ENCODE measurements at places on chromosomes 11 and 22.
A peak's percentile ranks its signal among the peaks of the same experiment; 100 is the strongest.

GRCh38 chr11:101466352-101466751 is 117.5 kb downstream of the TRPC6 start:
- DNase-seq: no peak

- DNase-seq: no peak
Observed at GRCh38 chr11:114131461-114131864, 72.0 kb downstream of the ZBTB16 start.

- no peak for DNase-seq
Observed at GRCh38 chr11:113331441-113331840, 17.1 kb downstream of the TTC12 start.

DNA sequence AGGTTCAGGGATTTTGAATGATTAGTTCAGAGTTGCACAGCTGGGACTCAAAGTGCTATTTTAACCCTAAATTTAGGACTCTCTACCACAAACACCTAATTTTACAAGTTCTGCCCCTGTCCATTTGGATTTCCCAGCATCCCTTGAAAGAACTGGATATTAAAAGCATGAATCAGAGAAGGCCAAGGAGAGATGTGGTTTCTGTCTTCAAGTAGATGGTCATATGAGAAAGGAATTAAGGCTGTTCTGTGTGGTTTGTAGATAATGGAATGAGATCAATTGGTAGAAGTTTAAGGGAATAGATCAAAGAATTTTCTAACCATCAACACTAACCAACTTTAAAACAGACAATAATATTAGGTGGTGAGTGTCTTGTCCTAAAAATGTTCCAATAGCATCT is 106.4 kb upstream of the TENM4 start:
- DNase-seq: no peak

- DNase-seq: no peak
Observed at GRCh38 chr11:134781380-134781866, 369.4 kb upstream of the B3GAT1 start.

GRCh38 chr11:134478611-134479010 is 66.6 kb upstream of the B3GAT1 start:
- no peak for DNase-seq

GRCh38 chr11:119416606-119417580 is 6.1 kb downstream of the THY1 start:
- DNase-seq: no peak

GRCh38 chr11:34354782-34355181 is 3.0 kb downstream of the ABTB2 start:
- no peak for DNase-seq

GRCh38 chr11:5809122-5809519 is 397 bp downstream of the OR52N2 start:
- no peak for DNase-seq

DNA sequence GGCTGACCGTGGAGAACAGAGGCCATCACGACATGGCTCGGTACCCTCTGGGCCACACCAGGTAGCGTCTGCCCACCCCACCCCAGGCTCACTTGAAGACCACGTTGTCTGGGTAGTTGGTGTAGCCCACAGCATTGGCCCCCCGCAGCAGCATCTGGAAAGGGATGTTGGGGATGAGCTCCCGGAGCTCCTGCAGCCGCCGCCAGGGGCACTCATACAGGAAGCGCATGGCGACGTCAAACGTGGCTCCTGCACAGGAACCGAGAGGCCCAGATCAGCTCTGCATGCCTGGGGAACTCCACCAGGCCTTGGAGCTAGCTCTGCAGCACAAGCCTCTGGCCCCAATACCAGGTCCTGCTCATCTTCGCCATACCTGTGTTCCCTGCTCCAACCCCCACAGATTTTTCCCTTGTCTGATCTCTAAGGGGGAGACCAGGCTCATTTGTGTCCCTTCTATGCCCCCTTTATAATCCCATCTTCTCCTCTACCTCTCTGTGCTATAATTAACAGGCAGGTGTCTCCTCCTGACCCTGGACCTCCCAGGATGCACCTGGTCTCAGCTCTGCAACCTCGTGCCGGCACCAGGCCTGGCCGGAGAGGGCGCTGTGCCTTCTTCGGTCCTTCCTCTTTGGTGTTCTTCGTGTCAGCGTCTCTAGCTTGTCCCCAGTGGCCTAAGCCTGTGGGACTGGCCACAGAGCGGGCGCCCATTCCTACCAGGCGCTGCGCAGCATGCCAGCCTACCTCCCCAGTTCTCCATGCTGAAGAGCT is 5.0 kb upstream of the LRFN4 start:
- DNase-seq: no peak

DNA sequence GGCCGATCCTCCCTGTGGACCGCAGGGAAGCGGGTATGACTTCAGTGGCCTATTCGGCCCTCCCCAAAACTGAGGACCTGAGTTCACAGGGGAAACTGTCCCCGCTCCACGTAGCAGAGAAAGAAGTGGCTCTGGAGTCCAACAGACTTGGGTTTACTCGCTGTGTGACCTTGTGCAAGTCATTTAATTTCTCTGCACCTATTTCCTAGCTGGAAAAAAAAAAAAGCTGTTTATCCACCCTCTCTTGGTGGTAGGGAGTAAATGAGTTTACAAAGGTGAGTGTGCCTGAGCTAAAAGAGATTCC is 2.2 kb downstream of the SPON1 start:
- DNase-seq: no peak

- DNase-seq: no peak
Observed at GRCh38 chr11:47667135-47667534, 24.8 kb upstream of the MTCH2 start.

DNA sequence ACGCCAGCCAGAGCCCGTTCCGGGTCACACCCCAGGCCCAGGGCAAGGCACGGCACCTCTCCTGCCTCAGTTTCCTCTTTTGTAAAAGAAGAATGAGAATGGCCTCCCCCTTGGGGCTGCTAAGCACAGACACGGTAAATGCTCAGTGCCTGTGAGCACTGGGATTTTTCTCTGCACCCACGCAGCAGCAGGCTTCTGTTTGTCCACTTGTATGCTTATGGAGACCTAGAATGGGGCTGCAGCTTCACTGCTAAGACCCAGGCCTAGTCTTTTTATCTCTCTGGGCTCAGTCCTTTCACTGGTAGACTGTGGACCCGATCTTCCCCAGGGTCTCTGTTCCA is 1327.9 kb downstream of the TBC1D22A start:
- DNase-seq: no peak

DNA sequence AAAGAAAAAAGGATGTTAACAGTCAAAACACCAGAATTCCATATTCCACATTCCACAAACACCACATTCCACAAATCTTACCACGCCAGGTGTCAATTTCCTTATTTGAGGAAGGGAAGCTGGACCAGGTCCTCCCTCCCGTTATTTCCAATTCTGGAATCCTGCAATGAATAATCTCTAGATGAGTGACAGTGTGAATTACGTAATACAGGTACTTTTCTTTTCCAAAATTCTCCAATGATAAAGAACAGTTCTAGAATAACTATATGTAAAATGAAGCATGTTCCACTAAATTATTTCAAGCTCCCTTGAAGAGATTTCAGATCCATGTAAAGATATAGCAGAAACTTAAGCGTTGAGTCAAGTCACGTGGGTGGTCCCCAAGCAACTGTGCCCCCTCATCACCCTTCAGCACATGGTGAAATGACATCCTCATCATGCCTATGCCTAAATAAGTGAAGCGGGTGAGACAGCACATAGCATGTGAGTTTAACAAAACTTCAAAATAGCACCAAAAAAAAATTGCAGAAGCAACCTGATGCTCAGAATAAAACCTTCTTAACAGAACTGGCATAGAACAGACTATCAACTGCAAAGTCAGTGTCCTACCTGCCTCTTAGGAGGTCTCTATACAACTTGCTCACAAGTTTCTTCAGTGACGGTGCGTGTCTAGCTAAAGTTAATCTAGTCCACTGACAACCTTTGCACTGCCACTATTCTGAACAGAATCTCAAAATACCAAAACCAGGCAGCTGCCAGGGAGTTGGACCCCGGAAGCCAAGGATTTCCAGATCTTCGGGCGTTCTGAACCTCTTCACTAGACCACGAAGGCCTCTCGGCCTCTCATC is 876 bp downstream of the NFRKB start:
- DNase-seq: no peak

DNA sequence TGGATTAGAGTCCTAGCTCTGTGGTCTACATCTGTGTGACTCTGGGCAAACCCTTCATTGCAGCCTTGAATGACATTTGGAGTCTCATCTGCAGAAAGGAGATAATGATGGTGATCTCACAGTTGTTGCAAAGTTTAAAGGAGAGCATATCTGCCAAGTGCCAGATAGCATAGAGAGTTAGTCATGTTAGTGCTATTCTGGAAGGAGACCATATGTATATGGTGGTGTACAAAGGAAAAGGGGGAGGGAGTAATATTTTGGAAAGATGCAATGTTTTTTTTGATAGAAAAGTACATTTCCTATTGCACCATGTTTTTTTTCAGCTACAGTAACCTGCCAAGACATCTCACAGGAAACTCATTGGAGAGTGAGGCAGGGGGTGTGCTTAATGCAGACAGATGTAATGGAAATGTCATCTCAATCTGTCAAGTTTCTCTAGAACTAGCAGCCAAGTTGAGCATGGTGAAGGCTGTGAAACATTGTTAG is 92.1 kb upstream of the NARS2 start:
- no peak for DNase-seq

- no peak for DNase-seq
Observed at GRCh38 chr22:17098379-17098819, 13.6 kb downstream of the IL17RA start.

GRCh38 chr11:1067812-1068496 is 6.7 kb upstream of the MUC2 start:
- DNase-seq: no peak

GRCh38 chr11:41246399-41246745 is 213.1 kb downstream of the LRRC4C start:
- no peak for DNase-seq

DNA sequence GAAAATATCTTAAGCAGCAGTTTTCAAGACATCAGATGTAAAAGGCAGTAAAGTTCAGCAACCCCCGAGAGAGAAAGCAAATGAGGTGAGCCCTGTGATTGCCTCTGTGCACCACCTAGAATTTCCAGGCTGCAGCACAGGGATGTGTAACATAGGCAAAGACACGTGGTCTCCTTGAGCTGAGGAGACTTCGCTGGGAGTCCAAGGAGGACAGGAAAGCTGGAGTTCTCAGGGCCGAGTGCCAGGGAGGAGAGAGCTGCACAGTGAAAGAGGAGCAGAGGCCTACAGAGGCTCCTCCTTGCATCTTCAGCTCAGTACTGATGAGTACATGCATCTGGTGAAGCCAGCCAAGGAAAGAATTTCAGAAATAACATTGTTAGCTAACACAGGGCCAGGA is 17.6 kb upstream of the TOLLIP start:
- DNase-seq: no peak

GRCh38 chr11:34337016-34337415 is 20.8 kb downstream of the ABTB2 start:
- no peak for DNase-seq

DNA sequence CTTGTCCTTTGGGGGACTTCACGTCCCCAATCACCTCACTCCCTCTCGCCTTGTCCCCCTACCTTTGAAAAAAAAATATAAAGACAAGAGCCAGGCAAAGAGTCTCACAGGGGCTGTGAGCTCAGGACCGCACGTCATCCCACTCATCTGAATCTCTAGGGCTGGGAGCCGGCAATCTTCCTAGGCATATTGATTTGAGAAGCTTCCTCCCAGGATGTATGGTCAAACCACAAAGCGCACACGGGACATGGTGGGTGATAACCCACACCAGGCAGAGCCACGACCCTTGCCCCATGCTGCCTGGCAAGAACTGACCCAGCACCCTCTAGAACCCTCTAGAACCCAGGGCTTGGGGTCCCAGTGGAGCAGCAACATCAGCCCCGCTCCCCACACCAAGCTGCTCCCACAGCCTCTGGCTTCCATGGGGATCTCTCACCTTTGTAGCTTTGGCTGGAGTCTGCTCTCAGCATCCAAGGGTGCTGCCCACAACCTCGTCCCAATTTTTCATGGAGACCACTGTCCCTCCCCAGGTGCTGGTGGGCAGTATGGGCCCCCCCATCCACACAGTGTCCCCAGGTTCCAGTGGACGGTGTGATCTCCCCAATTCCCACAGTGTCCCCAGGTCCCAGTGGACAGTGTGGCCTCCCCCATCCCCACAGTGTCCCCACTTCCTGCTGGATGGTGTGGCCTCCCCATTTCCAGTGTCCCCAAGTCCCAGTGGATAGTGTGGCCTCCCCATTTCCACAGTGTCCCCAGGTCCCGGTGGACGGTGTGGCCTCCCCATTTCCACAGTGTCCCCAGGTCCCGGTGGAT is 85.2 kb upstream of the FGF3 start:
- DNase-seq: no peak

DNA sequence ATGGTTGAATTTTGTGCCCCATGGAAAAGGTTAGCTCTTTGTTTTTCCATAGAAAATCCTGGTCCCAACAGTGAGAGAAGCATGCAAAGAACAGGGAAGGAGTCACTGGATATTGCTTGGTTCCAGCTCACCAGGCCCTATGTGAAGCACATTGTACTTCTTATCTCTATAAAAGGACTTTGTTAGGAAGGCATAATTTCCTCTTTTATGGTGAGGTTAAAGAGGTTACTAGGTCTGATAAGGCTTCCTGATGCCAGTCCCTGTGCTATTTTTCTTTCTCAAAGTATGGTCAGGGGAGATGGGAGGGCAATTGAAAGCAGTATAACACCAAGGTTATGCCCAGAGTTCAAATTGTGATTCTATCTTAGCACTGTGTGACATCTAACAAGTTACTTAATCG is 162.6 kb downstream of the KIF18A start:
- DNase-seq: no peak

DNA sequence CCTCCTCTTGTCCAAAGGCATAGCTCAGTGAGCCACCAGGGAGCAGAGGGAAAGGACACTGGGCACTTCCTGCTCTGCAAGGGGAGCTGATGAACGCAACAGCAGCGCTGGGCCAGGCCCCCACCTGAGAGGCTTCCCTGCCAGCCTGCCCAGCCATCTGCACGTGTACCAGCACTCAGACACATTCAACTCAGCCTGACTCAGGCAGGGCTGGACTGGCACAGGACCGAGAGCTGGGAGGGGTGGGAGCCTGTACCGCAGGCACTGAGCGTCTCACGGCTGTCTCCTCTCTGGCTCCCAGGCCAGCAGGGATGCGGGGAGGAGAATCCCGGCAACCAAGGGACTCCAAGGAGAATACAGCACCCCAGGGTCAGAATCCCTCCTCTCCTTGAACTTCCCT is 411.8 kb downstream of the CTTN start:
- no peak for DNase-seq

- no peak for DNase-seq
Observed at GRCh38 chr11:39786682-39787081, 1672.8 kb downstream of the LRRC4C start.

DNA sequence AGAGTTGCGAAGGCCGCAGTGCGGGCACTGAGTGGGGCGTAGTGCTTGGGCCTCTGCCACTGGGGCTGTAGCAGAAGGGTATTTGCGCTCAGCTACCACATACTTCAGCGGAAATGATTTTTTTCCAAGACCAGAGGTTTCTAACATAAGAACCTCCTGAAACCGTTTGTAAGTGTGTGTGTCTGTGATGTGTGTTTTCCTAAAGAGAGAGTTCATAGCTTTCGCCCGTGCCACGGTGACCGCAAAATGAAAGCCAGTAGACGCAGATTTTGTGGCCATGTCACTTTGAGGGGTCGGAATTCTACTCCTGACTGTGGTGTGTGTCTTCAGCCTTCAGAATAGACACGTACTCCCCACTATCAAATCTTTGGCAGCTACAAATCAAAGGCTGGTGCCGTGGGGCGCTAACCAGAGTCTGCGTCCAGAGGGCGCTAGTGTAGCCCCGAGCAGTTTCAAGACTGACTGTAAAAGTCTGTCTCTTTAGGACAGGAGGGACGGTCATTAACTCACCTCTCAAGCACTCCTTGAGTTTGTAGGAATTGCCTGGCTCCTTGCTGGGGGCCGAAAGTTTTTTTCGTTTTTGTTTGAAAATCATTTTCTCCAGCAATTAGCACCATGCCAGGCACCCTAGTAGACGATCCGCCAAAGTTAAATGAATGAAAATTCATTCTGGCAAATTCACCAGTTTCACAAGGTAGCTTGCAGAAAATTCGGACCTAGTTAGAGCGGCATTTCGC is 2.5 kb upstream of the CALCA start:
- DNase-seq: peak; percentile 26
